ENCODE measurements at places on chromosomes 3 and 15.

DNA sequence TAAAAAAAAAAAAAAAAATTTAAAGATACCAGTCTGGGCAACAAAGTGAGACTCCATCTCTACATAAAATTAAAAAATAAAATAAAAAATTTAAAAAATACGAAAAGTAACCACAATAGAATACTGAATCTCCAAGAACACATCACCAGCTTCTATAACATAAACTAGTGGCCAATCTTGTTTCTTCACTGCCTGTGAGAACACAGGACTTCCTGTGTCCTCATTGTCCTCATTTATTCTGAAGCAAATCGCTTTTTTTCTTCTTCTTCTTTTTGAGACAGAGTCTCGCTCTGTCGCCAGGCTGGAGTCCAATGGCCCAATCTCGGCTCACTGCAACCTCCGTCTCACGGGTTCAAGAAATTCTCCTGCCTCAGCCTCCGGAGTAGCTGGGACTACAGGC, 28.6 kb upstream of the RAB7A start:
- no peak for DNase-seq

GRCh38 chr3:4849136-4849535, 130.1 kb upstream of the BHLHE40 start:
- no peak for DNase-seq

GRCh38 chr3:52021489-52022268, 26.0 kb upstream of the RPL29 start:
- DNase-seq, result no peak

- no peak for DNase-seq
Measured at GRCh38 chr15:66819084-66819483, 117.0 kb downstream of the SMAD6 start.

- no peak for DNase-seq
Measured at GRCh38 chr15:94070356-94071295, 160.7 kb upstream of the MCTP2 start.

DNA sequence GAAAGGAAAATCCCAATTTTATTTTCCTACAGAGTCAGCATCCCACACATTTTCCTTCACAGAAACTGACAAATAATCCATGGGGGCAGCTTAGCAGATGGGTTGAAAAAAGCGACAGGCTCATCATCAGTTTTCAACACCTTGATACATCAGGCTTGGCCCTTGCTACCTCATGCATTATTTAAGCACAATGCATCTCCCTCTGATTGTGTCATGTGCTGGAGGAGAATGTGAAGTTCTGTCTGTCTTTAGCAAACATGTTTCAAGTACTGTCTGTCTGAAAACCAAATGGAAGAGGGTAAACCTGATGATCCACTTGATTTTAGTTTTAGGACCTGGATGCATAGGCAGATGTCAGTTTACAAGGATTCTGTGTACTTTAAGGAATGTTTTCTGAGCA, 128.6 kb upstream of the ADAMTS9 start:
- DNase-seq, result no peak

DNA sequence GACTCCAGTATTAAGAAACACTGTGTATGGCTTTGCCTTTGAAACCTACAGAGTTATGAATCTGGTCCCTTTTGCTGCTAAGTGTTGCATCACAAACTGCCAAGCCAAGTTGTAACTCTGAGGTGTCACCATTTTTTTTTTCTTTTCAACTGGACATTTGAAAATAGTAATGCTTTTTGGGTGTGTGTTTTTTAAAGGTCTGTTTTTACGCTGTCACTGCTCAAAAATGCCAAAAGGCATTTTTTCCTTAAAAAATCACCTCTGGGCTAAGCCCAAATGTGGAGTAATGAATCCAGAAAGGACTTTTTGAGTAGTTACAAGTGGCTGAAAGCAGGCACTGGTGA, 9.5 kb downstream of the SMAD3 start:
- no peak for DNase-seq

DNA sequence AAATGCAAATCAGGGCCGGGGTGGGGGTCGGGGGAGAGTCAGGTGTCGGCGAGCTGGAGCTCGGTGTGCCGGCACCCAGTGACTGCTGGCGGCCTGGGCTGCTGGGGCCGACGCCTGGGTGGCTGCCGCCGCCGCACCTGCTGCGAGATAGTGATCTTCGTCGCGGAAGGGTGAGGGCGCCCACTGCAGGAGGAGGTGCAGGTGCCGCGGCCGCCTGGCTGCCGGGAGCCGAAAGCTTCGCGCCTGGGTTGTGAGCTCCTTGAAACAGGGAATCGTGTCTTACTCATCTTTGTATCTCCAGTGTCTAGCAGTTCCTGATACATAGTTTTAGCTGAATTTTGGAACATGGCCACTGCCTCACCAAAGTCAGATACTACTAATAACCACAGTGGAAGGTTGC, 64.0 kb upstream of the CPOX start:
- DNase-seq, result peak; percentile 19

DNA sequence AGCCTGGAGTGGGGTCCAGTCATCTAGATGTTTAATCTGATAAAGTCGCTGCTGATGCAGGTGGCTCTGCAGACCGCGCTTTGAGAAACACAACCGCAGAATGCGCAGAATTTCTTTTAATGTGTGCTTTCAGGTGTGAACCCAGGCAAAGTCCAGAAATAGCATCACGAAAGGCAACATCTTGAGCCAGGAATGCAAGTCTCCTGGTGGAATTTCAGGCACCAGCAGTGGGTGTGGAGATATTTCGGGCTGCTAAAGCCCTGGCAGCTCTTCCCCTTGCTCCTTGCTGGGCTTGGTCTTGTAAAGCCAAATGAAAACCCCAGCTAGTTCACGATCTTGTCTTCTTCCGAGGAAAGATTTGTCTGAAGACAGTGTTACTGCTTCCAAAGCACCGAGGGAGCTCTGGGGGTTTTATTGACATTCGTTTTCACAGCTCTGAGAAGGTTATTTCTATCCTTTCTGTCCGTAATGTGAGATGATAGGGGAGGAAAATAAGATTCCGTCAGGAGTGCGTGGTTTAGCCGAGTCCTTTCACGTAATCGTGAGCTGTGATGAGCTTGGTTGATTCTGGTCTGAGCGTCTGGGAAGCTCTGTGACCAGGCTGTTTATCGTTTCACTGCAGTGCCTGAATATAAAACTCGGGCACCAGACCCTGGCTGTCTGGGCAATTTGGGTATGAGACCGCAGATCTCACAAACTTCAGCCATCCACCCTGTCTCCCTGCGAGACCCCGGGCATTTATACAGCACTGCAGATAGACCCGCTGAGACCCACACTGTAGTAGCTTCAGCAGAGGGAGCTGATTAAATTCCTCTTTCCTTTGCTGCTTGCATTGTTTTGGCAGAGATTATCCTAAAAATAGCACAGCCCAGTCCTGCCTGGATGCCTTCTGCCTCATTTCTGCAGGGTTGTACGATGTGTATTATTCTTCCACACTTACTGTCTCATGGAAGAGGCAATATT, 67.0 kb upstream of the SLC25A26 start:
- no peak for DNase-seq

DNA sequence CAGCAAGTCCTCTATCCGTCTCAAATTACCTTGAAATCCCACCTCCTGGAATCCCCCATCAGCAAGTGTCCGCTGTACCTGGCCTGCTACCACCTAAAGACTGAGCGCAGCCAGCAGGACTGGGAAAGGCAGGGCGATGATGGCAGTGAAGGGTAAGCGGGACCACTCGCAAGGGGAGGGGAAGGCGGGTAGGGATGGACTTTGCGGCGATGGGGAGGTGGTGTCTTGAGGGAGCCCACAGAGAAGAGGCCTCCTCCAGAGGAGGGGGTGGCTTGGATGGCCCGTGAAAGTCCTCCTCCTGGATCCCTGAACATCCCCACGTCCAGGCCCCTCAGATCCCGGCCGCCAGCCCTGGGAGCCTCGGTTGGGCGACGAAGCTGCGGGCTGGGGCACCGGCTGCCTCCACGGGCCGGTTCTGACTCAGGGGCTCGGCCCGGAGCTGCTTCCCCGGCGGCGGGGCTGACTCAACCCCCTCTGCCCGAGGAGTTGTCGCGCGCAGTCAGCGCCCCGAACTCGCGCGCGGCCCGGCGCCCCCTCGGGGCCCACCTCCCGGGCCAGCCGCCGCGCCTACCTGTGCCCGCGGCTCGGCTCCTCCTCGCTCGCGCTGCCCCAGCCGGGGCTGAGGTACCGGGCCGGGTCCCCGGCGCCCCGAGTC, 512 bp downstream of the LARP6 start:
- DNase-seq, result no peak

- DNase-seq, result no peak
Measured at GRCh38 chr3:197525706-197526105, 30.1 kb downstream of the BDH1 start.

DNA sequence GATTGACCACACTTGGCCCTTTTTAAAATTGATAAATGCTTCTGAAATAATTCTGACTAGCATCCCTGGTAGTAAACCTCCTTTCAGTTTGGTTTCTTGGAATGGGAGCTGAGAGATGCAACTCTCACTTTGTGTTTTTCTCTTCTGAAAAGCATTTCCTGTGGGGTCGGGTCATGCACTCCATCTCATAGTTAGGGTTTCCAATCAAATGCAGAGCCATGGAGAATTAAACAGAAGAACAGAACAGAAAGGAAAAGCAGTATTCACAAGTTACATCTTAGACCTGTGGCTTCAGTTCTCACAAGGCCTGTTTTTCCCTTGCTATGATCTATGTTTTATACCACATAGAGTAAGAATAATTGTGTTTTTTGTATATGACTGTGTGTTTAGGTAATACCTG, 39.7 kb downstream of the SENP2 start:
- no peak for DNase-seq

DNA sequence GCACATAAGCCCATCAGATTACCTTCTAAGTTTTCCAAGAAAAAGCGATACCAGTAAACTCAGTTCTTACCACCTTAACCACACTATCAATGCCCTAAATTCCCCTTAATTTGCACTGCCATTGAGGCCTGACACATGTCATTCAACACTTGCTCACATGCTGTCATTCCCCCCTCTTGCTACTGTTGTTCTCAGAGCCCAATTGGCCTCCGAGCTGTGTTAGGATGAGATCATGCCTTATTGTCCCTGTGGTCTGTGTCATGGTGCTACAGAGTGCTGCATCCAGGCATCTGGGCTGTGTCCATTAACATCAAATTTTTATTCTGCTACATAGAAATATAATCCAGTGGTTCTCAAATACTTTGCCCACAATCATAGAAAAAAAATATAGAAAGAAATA, 213.6 kb downstream of the SSR3 start:
- DNase-seq, result no peak

- peak; percentile 67 for DNase-seq
Measured at GRCh38 chr3:57100046-57100695, 39.7 kb downstream of the SPATA12 start.

GRCh38 chr3:72593881-72594397, 254.3 kb downstream of the SHQ1 start:
- DNase-seq, result peak; percentile 3

- no peak for DNase-seq
Measured at GRCh38 chr3:130459944-130460343, 57.0 kb upstream of the COL6A6 start.

DNA sequence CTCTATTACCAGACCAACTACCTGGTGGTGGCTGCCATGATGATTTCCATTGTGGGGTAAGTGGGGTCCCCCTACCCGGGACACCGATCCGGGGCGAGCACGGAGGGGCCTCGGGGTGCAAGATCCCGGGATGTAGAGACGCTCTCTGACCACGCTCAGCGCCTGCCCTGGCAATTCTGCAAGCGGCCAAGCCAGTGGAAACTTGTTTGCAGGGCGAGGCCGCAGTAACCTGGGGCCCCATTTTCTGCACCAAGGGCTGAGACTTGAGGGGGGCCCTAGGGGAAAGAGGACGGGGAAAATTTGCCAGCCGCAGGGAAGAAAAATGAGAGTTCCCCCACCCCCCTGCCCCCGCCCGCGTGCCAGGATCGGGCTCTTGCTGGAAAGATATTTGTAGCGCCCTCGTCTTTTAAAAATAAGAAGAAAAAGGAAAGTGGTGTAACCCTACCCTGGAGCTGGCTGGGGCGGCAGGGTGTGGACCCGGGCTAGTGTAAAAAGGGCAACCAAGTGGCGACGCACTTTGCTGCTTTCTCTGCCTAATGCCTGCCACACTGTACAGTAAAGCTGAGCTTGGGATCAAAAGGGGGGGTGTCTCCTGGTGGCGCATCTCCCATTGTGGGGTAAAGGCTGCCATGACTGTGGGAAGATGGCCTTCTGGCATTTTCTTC, 563 bp downstream of the ARL6IP5 start:
- DNase-seq, result no peak
